SK-N-SH (cell line): ENCODE measurements at places on chromosomes 1 and 21.
A peak's percentile ranks its signal among the peaks of the same experiment; 100 is the strongest.

DNA sequence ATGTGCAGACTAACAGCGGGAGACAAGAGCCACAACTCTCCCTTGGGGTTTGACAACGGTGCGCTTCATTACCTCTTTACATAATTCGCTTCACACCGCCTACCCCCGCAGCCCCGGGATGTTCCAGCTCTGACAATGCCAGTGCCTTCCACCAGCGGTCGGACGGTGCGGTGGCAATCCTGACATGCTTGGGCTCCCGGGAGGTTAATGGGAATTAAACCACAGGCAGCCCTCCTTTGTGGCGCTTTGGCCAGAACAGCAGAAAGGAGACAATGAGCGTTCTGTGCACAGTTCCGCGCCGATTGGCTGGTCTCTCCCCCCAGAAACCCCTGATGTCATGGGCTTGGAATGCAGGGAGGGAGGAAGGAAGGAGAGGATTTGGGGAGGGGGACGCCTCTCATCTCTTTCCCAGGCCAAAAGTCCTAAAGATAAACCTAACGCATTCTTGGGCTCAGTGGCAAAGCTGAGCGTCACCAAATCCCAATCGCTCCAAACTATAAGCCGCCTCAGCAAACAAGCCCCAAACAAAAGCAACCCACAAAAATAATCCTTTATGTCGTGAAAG is 1.3 kb downstream of the CNN3 start:
- peak; percentile 74 for DNase-seq

DNA sequence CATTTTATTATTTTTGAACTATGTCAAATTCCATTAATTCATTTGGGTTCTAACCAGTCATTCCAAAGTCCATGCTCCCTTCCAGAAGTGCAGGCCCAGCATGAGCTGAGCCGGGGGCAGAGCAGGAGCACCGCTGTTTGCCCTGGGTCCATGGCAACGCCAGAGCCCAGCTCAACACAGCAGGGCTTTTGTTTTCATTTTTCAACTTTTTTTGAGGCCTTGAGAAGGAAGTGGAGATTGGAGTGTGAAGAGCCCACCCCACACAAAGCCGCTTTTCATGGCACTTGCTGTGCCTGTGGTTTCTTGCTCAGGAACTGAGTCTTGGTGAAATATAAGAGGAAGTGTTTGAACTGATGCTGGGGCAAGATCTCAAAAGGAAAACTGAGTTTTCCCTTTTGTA is 13.2 kb upstream of the PRMT2 start:
- DNase-seq = no peak

DNA sequence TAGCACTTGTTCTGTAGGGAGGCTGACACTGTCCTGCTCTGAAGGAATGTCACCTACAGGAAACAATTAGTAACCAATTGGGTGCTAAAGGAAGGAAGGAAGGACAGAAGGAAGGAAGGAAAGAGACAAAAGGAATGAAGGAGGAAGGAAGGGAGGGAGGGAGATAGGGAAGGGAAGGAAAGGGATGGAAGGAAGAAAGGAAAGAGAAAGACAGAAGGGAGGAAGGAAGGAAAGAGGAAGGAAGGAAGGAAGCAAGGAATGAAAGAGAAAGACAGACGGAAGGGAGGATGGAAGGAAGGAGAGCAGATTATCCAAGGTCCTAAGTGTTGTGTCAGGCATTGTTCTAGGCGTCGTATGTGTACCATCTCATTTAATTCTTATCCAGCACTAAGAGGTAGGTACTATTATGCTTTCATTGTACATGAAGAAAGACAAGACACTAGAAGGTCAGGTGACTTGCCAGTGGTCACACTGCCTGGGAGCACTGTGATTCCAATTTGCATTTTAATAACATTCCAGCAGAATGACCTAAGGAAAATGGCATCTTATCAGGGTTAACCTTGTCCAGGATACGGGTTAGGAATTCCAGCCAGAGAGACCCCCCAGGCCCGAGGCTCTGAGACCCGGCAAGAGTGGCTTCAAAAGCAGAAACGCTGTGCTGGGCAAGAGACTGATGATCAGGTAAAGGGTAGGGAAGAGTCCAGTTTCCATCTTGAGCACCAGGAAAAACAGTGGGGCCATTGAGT is 29.6 kb downstream of the CLIC6 start:
- no peak for DNase-seq

DNA sequence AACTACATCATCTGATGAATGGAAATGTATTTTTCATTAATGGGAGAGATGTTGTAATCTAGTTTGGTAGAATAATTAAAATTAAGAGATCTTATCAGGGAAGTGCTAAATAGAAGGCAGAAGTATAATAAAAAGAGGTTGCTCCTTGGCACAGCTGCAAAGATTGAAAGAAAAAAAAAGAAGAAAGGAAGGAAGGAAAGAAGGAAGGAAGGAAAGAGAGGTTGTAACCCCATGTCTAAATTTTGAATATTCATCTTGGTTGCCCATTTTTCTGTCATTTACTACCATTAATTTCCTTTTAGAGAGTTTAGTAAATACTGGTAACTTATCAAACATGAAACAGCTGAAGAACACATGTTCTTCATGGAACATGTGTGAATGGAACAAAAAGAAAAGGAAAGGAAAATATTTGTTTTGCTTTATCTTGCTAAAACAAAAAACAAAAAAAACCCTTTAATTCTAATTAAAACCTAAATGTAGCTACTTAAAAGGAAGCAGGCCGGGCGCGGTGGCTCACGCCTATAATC is 10.5 kb upstream of the MDM4 start:
- DNase-seq = no peak
